ENCODE measurements at places on chromosomes 1 and 21. TPM values are rescaled to one million over a fixed set of nuclear protein-coding genes. Genes with fewer than 3 reads are reported as not detected.
A peak's percentile ranks its signal among the peaks of the same experiment; 100 is the strongest.

GRCh38 chr1:975896-976683, 5.8 kb downstream of the PERM1 start:
- DNase-seq, result no peak

GRCh38 chr1:18464665-18465050, 16.1 kb upstream of the KLHDC7A start:
- peak; percentile 58 for DNase-seq

- DNase-seq, result no peak
Observed at GRCh38 chr21:39612233-39613040, at the start of gene B3GALT5. Gene B3GALT5, plus strand, starts transcription at chr21:39612940. Its CDS starts 47,620 bp downstream, at chr21:39660560.

- no peak for DNase-seq
Observed at GRCh38 chr1:52756020-52756419, 29.8 kb downstream of the ZYG11B start.

DNA sequence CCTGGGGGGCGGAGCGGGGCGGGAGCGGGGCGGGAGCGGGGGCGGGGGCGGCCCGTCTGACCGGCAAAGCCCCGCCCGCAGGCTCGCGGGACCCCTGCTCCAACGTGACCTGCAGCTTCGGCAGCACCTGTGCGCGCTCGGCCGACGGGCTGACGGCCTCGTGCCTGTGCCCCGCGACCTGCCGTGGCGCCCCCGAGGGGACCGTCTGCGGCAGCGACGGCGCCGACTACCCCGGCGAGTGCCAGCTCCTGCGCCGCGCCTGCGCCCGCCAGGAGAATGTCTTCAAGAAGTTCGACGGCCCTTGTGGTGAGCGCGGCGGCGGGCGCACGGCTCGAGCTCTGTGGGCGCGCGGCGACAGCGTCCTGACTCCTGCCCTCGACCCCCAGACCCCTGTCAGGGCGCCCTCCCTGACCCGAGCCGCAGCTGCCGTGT, 21.2 kb downstream of the AGRN start:
- no peak for DNase-seq

DNA sequence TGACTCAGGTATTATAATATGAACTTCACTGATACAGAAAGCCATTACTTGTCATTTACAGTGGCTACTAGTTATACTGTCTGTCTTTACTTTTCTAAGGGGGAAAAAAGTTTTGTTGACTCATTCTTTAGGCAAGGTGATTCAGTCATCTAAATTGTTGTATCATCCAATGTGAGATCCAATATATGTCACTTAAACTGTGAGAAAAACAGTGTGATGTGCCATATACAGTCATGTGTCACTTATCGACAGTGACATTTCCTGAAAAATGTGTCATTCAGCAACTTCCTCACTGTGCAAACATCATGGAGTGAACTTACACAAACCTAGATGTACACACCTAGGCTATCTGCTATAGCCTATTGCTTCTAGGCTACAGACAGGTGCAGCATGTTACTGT, 57.6 kb downstream of the KCNK2 start:
- no peak for DNase-seq

DNA sequence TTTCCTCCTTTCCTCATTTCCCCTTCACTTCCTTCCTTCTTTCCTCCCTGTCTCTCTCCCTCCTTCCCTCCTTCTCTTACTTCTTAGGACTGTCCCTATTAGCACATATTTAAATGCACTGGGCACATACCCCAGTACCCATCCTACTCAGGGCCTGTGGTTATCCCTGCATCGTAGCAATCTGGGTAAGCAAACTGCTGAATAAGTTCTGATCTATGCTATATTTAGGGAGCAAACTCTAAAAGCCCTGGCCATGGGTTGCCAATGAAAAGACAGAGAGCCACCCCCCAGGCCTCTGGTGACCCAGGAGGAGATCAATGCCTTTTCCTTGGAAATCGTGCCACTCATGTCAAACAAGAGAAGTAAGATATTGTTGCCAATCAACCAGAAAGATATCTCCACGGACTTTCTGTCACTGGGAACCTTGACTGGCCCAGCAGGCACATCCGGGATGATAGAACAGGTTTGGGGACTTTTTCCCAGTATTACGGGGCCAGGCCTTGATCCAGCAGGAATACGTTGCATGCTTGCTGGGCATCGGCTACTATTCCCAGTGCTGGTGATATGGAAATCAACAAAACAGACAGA, 5.4 kb downstream of the FAM3B start:
- no peak for DNase-seq

- no peak for DNase-seq
Observed at GRCh38 chr1:200107004-200107470, 79.5 kb downstream of the NR5A2 start.

- DNase-seq, result no peak
Observed at GRCh38 chr21:42475526-42476387, 20.3 kb downstream of the RSPH1 start.

FCAMR gene
- not detected for total RNA-seq

OR14K1 gene
- not detected for total RNA-seq

MEGF6 gene
- 328 TPM for total RNA-seq

WLS gene
- 207 TPM for total RNA-seq

MFSD2A gene
- total RNA-seq, result 2.5 TPM

ZNF124 gene
- 18.4 TPM for total RNA-seq

CYP4A11 gene
- not detected for total RNA-seq
